ENCODE measurements at places on chromosomes 3 and 15. TPM values are rescaled to one million over a fixed set of nuclear protein-coding genes. Genes with fewer than 3 reads are reported as not detected.

GOLGA8M gene
- total RNA-seq, result 0.39 TPM

LTF gene
- 0.14 TPM for total RNA-seq

DNA sequence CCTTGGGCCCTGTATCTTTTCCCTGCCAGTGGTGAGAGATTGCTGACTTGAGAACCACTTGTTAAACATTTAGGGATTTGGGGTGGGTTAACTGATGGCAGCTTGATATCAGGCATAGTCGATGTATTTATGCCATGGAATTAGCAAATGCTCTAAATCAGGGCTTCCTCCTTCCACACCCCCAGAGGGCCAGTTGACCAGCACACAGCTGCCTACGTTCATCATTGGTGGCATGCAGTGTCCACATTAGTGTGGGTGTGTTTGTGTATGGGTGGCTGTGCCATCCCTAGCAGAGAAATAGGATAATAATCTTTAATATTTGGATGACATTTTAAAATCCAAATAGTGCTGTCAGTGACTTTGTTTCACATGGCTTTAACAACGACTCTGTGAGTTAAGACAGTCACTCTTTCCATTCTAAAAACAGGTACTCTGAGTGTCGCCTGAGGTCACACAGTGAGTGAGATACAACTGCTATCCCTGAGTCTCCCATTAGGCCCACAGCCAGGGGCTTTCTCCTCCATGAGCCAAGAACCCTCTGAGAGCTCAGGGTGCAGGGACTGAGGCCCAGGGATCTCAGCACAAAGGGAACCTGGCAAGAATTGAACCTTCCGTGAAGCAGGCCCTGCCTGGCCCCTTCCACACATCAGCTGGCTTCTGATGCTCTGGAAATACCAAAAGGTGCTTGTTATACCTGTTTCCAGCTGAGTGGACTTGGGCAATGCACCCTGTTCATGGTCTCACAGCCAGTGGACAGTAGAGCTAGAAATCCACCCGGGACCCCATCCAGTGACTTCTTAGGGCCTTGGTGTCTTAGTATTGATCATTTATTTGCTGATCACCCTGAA is 4.3 kb upstream of the LTF start:
- H3K27me3 ChIP-seq, result peaks cover 29% of the 10 kb centered on the region
- peaks cover 3% of the 10 kb centered on the region for H3K4me1 ChIP-seq
- no peak for DNase-seq
- no peak overlapping the region for H3K27ac ChIP-seq

KAT2B gene
- total RNA-seq, result 2.0 TPM

- no peaks in the 10 kb centered on the region for H3K4me1 ChIP-seq
- no peak for DNase-seq
- no peak overlapping the region for H3K27ac ChIP-seq
- H3K36me3 ChIP-seq, result 0 out of 2 replicates have a peak, but pooled peaks cover 2% of the 10 kb centered on the region
- H3K27me3 ChIP-seq, result no peaks in the 10 kb centered on the region
Measured at GRCh38 chr3:176479248-176479647, 718.0 kb downstream of the TBL1XR1 start.

DNA sequence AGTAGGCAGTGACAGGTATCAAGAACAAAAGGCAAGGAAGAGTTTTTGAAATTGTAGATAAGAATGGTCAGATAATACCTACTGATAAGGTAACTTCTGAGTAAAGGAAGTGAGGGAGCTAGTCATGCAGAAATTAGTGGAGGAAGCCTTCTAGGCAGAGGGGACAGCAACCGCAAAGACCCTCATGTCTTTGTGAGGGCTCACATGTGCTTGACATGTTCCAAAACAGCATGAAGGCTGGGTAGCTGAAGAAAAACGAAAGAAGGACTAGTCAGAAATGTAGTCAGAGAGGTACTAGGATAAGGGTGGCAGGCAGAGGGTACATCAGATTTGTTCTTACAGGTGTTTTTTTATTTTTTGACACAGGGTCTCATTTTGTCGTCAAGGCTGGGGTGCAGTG is 5.3 kb downstream of the SIN3A start:
- H3K27me3 ChIP-seq, result no peaks in the 10 kb centered on the region
- H3K36me3 ChIP-seq, result peaks cover 19% of the 10 kb centered on the region

GRCh38 chr3:150875548-150875947 is 29.7 kb downstream of the MINDY4B start:
- H3K36me3 ChIP-seq, result no peaks in the 10 kb centered on the region
- no peak for DNase-seq
- H3K4me3 ChIP-seq, result no peak overlapping the region
- H3K27ac ChIP-seq, result no peak overlapping the region
- H3K4me1 ChIP-seq, result no peaks in the 10 kb centered on the region
- no peaks in the 10 kb centered on the region for H3K27me3 ChIP-seq

Data from WTC11 (cell line).